ENCODE measurements at places on chromosomes 4 and X.

GRCh38 chr4:97074531-97074930 lies 1068.7 kb downstream of the STPG2 start:
- DNase-seq, result no peak

DNA sequence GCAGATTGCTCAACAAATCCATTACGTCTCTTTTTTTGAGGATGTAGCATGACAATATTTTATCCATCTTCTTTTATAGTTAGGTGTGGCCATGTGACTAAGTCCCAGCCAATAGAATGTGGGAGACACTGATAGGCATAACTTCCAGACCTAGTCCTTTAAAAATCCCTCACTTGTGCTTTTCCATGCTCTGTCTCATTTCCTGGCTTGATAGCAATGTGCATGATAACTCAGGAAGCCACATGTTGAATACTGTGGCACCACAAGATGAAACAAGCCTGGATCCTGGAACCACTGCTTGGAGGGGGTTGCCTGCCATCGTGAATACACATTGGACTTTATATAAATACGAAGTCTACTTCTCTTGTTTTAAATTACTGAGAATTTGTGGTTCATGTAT lies 184.0 kb upstream of the NEIL3 start:
- no peak for DNase-seq

- DNase-seq, result no peak
Observed at GRCh38 chr4:5371415-5372190, 320.3 kb downstream of the STK32B start.

DNA sequence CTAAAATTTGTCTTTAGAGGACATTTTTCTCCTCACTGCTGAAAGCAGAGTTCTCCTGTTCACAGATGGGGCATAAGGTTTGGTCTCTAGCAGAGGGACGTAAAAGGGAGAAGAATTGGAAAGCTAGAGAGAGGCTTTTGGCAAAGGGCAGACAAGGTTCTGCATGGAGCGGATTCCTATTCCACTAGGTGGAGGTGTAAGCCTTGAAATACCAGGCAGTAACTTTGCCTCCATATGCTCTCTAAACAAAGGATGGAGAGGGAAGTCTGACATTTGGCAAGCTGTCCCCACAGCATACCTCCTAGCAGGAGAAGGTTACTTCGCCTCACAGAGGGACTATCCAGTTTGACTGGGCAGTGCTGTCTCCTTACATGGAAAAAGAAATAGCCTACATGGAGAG lies 174.7 kb downstream of the DACH2 start:
- DNase-seq, result no peak

DNA sequence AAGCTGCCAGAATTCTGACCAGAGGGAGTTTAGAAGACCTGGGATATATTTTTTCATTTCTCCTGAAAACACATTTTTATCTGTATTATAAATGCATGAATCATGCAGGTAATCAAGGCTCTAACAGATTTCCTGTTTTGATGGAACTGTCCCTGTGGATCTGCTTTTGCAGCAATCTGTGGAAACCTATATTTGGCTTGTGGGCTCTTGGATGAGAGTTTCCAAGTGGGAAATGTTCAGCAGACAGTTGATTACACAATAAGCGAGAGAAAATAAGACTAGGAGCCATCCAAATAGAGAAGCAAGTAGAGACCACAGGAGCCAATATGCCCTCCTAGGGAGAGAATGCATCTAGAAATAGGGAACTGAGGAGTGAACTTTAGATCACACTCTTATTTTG lies 105.0 kb downstream of the NDST3 start:
- no peak for DNase-seq

- DNase-seq, result no peak
Observed at GRCh38 chrX:23465105-23465791, 130.6 kb downstream of the PTCHD1 start.

DNA sequence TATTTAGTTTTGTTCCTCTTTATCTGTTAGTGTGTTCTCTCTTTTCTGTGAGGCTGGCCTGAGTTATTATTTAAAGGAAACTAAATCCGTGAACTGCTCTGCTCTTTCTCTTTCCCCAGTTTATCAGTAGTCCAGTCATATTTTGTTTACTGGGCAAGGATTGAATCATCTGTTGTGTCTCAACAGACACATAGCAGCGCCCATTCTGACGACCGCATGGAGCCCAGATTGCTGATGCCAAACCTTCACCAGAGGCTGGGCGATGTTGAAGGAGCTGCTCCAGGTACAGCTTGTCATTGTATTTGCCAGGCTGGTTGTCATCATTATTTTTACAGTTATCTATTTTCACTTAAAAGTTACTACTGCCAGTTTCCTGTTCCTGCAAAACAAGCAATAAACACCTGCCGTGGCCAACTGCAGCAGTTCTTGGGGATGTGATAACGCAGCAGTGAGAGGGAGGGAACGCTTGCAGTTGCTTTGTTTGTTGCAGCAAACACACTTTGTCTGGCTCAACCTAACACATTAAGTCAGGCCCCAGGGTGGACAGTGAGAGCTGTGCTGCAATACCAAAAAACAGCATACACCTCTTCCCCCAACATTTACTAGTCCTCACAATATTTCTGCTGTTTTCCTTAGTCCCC lies 10.1 kb downstream of the REELD1 start:
- no peak for DNase-seq

DNA sequence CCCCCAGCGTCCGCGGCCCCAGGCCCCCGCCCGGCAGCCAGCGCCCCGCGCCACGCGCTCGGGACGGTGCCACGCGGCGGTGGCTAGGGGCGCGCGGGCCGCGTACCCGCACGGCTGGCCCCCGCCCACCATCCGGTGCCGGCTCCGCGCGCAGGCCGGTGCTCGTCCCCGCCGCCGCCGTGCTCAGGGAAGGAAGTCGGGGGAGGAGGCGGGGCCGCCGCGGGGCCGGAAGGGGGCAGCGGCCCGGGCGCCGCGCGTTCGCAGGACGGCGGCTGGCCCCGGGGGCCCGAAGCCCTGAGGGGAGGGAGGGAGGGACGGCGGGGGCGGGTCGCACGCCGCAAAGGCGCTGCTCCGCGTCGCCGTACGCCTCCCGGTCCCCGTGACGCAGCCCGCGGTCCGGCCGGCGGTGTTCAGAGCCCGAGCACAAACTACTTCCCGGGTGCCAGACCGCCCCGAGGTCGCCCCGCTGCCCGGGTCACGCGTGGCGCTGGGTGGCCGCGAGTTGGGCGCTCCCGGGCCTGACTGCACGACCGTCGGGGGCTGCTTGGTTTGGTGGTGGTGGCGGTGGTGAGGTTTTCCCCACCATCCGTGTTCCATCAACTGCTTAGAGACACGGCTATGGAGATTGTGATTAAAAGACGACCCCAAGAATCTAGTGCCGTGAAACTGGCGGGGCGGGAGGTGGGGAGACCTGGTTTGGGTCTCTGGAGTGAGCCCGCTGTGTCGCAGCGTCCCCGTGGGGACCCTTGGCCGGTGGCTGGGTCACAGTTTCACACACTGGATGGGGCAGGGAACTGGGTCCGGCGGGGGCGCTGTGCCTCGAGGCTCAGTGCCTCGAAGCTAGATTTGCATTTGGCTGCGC lies at the start of gene DCTD:
Gene DCTD, minus strand, starts transcription at position 205 of the 862 bp plus-strand sequence. CDS start 1,818 bp downstream, outside the sequence.
- DNase-seq, result peak; percentile 42

GRCh38 chrX:19855700-19856381 lies 31.6 kb downstream of the SH3KBP1 start:
- no peak for DNase-seq

- DNase-seq, result no peak
Observed at GRCh38 chr4:22407361-22407760, 108.5 kb downstream of the ADGRA3 start.

DNA sequence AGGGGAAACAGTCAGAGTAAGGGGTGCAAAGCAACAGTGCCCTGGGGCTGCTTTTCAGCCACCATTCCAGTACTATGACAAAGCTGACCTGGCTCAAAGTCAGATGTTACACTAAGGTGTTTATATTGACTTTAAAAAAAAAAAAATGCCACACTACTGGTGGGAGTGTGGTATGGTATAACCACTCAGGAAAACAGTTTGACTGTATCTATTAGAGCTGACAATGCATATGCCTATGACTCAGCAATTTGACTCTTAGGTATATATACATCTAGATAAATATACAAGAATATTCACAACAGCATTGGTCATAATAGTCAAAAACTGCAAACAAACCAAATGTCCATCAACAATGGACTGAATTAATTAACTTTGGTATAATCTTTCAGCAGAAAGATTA lies 15.0 kb downstream of the ASB9 start:
- DNase-seq, result no peak

DNA sequence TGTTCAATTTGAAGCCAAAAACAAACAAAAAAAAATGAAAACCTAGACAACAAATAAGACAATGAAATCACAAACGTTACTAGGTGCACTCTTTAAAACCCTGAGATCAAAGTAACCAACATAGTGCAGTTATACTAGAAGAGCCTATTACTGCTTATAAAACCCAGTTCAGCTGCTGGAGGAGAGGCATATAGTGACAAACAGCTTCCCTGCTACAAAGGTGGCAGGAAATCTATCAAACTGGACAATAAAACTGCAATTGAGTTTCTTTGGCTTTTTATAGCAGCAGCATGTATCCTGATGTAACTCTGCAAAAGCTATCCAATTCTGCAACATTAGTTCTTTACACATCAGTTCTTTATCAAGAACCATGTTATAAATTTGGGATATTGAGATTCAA lies 155.6 kb downstream of the LRBA start:
- DNase-seq, result no peak

DNA sequence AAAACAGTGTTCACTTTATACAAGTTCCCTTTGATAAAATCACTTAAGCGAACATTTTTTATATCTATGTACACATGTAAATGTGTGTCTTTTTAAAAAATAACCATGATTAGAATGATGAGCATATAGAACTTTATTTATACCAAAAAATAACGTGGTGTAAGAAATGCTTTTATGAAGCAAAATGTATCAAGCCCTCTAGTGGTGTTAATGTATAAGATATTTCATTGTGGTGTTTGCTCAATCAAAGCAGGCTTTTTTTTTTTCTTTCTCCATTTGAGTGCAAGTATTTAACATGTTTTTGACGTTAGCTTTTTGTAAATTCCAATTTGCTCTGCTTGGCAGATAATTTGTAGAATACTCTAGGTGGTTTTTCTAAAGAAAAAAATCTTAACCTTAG lies 2092.4 kb upstream of the TENM3 start:
- peak; percentile 16 for DNase-seq

- no peak for DNase-seq
Observed at GRCh38 chr4:6873291-6873690, 36.3 kb upstream of the TBC1D14 start.

- no peak for DNase-seq
Observed at GRCh38 chrX:9434051-9434550, 30.8 kb upstream of the TBL1X start.

GRCh38 chr4:40662962-40663604 lies 33.4 kb upstream of the RBM47 start:
- DNase-seq, result no peak

- DNase-seq, result no peak
Observed at GRCh38 chrX:153644356-153645125, 2.5 kb upstream of the DUSP9 start.

DNA sequence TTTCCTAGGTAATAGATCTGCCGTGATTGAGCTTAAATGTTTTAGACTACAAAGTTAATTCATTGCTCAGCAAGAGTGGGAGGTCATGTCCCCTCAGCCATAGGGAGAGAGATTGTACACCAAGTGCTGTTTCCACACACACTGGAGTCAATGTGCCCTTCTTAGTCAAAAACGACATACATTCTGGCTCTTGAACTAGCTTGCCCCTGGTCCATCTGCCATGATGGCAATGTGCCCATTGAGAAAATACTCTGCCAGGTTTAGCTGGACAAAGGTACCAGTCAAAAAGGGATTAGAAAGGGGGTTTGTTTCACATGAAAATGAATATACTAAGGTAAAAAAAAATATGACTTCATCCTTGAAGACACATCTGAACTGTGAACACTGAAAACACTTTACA lies 377.1 kb upstream of the ADGRL3 start:
- no peak for DNase-seq

GRCh38 chr4:159272273-159273140 lies 169.6 kb downstream of the RAPGEF2 start:
- no peak for DNase-seq

- DNase-seq, result no peak
Observed at GRCh38 chr4:112302320-112303274, 5.4 kb downstream of the ALPK1 start.

DNA sequence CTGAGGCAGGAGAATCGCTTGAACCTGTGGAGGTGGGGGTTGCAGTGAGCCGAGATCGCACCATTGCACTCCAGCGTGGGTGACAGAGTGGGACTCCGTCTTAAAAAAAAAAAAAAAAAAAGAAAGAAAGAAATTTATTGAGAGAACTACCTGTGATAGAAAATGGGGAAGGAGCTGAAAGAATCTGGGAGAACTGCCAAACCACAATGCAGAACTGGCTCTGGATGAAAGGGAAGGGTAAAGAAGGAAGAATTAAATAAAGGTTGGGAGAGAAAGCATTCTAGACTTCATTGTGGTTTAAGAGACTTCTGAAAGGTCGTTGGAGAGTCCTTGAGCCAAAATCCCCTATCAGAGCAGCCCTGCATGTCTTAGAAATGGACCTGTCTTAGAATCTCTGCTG lies 567.9 kb upstream of the HTR2C start:
- DNase-seq, result no peak

DNA sequence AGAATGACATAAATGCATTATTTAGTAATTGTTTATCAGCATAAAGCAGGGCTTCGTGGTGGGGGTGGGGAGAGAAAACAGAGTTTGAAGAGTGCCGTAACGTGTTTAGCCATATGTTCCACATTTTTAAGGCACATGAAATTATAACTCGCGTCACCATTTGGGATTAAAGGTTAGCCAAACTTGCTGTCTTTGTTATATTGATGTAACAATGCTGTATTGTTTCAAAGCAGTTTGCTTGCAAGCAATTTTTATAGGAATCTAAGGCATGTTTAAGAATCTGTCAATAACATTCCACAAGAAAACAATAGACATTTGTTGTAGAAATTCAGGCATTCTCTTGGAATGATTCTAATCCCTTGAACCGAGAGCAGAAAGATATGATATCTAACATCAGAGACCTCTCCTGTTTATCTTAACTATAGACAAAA lies 78.3 kb downstream of the CLDN22 start:
- DNase-seq, result no peak

DNA sequence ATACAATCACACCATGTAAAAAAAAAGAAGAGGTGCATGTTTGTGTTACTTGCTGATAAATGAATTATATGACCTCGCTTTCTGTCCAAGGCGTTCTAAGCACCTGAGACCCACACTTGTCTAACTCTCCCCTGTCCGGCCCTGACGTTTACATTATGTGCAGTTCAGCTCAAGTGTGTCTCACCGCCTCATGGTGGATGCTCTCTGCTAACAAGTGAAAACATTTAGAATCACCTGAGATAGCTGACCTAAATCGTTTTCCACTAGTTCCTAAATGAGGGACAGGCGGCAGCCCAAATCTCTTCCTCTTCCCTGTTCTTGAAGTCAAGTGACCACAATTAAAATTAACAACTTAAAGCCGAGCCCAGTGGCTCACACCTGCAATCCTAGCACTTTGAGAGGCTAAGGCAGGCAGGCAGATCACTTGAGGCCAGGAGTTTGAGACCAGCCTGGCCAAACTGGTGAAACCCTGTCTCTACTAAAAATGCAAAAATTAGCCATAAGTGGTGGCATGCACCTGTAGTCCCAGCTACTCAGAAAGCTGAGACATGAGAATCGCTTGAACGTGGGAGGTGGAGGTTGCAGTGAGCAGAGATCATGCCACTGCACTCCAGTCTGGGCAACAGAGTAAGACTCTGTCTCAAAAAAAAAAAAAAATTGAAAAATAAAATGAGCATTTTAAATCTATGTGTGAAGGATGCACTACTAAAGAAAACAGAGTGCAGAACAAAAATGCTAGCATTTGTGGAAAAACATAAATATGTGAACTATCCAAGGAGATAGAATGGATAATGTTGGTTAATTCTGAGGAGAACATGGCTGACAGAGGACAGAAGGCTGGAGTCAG lies 3.9 kb upstream of the TIFA start:
- no peak for DNase-seq
